ENCODE measurements at places on chromosomes 12 and 14. TPM values are rescaled to one million over a fixed set of nuclear protein-coding genes. Genes with fewer than 3 reads are reported as not detected.

GRCh38 chr14:56202256-56202655, 84.0 kb downstream of the PELI2 start:
- DNase-seq, result no peak

DNA sequence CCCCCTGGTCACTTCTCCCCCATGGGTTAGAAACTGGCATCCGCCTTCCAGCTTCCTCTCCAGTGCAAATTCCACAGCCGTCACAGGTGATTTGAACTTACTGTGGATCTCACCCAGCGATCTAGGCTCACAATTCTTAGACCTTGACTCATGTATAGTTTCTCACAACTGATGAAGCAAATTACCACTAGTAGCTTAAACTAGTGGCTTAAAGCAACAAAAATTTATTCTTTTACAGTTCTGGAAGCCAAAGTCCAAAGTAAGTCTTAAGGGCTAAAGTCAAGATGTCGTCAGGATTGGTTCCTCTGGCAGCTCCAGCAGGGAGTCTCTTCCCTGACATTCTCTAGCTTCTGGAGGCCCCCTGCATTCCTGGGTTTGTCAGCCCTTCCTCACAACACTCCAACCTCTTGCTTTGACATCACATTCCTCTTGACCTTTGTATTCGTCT, 117.4 kb downstream of the KTN1 start:
- DNase-seq, result no peak

DNA sequence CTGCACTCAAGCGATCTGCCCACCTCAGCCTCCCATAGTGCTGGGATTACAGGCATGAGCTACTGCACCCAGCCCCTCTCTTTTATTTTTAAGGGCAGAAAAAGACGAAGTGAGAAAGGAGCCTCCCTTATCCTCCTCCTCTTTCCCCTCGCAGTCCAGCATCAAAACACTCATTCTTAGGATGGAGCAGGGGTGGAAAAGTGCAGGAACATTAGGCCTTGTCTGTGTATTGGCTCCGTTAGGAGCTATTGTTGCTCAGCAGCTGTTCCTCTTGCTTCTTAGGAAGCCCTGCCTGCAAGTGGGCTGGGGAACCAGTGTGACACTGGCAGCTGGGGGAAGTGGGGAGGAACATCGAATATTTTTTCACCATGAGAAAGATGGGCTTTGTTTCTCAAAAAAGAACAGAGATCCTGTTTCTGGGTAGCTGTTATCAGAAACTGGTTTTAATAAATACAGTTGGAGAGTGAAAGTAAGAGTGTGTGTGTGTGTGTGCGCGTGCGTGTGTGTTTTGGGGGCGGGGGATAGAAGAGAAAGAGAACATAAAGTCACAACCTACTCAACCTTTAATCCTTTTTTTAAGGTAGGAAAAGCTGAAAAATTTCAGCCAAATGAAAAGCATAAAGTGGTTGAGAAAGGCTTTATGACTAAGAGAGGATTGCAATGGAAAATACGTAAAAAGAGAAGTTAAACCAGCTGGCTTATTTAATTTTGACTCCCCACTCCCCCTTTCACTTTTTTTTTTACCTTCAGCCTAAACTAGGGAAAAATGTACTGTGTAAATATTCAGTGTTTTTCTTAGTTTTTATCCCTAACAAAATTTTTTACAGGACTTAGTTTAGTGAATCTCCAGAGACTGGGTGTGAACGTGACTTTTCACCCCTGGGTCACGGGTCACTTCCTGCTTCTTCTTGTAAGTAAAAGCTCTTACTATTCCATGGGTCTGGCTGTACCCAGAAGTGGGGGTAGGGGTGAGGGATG, 197.2 kb upstream of the PLEKHG7 start:
- peak; percentile 75 for DNase-seq

- DNase-seq, result no peak
Measured at GRCh38 chr14:96581902-96582301, 79.7 kb downstream of the PAPOLA start.

Gene GZMB
- total RNA-seq, result not detected

- DNase-seq, result no peak
Measured at GRCh38 chr12:89721291-89721987, 12.8 kb upstream of the ATP2B1 start.

Gene MYH6
- total RNA-seq, result 13,240 TPM

DNA sequence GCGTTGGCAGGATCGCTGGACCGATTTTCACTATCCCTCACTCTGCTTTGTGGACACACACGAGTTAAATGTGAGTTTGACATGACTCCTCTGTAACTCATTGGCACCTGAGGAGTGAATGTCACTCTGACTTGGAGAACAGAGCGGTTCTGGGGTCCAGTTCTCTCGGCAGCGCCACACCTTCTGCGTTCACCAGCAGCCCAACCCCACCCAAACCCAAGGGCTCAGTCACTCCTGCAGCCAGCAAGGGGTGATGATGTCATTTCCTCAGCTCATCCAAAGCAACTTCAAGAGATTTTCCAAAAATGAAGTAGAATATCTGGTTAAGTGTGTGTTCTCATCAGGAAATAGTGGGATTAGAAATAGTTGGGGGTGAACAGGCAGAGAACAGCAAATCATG, 36.3 kb downstream of the ADGRD1 start:
- no peak for DNase-seq
